ENCODE measurements at places on chromosomes 1 and 21.

- DNase-seq = no peak
These were observed 30.1 kb downstream of the PRMT2 start for GRCh38 chr21:46665566-46665965.

- DNase-seq = no peak
These were observed 200.3 kb upstream of the FOXD3 start for GRCh38 chr1:63122079-63122478.

DNA sequence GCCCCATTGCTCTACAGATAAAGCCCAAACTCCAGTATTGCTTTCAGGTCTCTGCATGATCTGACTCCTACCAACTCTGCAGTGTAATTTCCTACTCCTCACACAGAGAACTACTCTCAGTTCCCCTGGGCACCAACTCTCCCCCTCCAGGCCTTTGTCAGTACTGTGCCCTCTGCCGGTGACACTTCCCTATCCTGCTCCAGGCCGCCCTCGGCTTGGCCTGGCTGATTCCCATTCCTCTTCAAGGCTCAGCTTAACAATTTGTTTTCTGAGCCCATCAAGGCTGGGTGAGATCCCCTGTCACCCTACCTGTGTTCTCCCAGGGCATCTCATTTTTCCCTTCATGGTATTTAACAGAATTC, 2.6 kb downstream of the SLAMF8 start:
- DNase-seq = peak; percentile 71

GRCh38 chr1:182303778-182304177, 87.8 kb downstream of the GLUL start:
- DNase-seq = no peak

GRCh38 chr1:108862698-108863477, 6.0 kb upstream of the AKNAD1 start:
- no peak for DNase-seq

DNA sequence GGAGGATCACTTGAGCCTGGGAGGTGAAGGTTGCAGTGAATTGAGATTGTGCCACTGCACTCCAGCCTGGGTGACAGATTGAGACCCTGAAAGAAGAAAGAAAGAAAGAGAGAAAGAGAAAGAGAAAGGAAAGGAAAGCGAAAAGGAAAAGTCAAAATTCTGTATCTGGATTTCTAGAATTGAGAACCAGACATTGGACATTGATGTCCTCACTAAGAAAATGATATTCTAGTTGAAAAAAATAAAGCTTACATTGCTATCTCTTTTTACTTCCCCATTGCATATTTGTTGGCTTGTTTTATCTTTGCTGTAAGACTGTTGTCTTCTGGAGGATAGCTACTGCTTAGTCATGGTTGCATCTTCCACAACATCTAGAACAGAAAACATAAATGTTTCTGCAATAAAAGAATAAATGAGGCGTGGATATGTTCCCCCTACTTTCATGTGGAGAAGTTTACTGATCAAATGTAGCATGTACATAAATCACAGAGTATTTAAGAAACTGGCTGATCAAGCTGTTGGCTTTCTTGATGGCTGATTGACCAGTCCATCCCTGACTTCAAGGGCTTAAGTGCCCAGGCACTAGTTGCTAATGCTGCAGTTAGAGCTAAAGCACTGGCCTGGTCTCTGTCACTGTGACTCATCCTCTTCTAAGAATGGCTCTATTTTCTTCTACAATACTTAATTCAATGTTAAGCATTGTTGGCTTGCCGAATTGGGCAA, 17.7 kb downstream of the CD53 start:
- no peak for DNase-seq

DNA sequence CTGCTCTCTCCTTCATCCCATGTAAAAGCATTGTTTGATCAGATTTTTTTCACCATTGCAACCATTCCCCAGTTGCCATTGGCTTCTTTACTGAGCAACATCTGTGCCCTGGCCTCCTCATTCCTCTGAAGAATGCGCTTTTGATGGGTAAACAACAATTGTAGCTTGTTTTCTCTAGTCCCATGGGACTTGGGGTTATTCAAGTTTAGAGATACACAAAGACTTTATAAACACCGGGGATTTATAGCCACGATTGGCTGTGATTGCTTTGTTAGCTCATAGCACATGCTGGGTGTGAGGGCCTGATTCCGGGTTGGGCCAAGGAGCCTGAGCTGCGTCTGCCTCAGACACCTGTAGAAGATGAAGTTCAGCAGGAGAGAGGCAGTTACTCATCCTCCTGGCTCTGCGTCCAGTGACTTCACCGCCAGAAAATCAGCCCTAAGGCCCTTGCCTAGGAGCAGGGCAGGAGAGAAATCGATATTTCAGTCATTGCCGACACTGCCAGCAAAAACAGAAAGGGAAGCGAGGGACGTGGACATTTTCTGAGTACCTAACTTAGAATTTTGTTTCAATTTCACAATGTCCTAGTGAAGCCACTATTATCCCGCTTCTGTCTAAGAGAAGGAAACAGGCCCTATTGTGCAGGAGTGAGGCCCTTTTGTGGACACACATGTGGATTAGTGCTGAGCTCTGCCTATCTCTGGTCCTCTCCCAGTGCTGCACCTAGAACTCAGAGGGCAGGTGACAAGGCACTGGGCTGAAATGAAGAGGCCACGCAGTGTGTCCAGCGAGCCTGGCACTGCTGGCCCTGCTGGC, 159.8 kb upstream of the USP24 start:
- no peak for DNase-seq

DNA sequence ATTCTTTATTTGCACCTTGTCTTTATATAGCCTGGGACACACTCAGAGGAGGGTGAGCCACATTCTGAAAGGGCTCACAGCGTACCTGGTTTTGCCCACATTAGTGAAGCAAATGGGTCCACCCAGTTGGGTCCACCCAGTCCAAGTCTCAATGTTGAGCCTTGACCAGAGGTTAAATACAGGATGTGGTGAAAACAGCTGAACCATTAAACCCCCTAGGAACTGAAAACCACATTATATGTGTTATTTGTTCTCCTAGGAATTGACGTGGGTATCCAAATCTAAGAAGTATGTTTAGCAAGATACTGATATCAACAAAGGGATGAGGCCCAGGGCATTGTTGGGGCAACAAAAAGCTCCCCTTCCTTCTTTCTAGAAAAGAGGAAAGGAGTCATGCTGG, 83.8 kb downstream of the SETD4 start:
- no peak for DNase-seq

- no peak for DNase-seq
These were observed 4.8 kb upstream of the ZNF687 start for GRCh38 chr1:151277249-151277648.

GRCh38 chr1:65237503-65237902, 71.8 kb upstream of the DNAJC6 start:
- DNase-seq = no peak

GRCh38 chr1:165841582-165842017, 14.2 kb downstream of the UCK2 start:
- DNase-seq = no peak

GRCh38 chr21:26835027-26835713, 10.0 kb downstream of the ADAMTS1 start:
- DNase-seq = no peak

DNA sequence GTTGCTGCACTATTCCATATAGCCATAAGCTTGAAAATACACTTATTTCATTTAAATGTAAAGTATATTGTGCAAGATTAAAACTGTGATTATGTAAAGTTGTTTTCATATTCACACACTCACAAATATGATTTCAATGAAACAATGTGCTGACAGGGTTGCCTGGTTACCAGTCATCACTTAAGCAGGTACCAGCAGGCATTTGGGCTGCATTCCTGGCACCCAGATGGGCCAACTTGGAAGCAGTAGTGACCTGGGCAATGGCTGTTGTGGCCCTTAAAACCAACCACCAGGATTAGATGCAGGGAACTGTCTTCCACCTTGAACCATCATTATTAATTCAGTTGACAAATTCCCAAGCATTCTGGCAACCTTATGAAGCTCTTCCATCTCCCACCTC, 45.0 kb upstream of the RASAL2 start:
- no peak for DNase-seq

DNA sequence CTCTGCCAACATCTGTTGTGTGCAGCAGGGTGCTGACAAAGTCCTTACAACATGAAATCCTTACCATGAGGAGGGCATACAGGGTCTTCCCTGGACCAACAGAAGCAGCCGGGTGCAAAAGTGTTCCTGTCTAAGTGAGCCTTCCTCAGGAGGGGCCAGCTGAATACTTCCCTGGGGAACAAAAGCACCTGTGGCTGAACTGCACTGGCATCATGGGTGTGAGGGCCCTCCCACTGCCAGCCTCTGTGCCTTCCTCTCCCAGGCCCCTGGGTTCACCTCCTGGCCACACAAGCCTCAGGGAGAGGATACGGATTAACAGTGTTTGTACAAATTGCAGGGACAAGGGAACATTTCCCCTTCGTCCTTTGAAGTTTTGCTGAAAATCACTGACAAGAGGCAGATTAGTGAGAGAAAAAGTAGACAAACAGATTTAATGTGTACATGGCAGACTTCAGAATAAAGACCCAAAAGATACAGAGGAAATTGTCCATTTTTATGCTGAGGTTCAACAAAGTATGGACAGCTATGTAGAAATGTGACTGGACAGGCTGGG, 91.0 kb upstream of the PPM1J start:
- DNase-seq = no peak

DNA sequence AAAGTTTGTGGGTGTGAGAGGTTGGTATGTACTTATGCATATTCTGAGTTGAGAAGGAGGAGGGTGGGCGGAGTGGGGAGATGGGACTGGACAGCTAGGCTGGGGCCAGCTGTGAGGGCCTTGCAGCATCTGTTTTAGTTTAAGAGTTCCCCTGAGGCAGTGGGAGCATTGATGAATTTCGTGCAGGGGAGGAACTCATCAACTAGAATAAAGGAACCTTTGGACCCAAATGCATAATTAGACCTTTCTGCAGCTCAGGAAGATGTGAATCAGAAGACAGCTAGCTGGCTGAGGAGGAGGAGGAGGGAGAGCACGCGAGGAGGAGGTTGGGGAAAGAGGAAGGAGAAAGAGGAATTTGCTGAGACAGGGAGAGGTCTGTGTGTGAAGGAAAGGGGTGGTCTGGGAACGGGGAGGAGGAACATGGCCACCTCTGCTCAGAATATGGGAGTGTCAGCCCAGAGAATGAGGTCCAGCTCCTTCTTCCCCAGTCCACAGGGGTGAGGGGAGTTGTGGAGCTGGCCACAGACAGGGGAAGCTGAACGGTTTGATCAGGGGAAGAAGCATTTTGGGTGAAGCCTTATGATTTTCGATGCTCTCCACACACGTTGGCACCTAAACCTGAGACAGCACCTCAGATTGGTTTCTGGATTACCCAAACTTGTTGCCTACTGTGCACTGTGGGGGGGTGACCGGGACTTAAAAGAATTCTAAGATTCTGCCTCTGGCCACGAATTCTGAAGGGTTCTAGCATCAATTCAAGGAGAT, 27.7 kb downstream of the MYOG start:
- no peak for DNase-seq

- DNase-seq = no peak
These were observed 3.4 kb upstream of the RPE65 start for GRCh38 chr1:68453060-68453670.

- DNase-seq = no peak
These were observed 15.8 kb upstream of the NPHP4 start for GRCh38 chr1:6008084-6008415.

DNA sequence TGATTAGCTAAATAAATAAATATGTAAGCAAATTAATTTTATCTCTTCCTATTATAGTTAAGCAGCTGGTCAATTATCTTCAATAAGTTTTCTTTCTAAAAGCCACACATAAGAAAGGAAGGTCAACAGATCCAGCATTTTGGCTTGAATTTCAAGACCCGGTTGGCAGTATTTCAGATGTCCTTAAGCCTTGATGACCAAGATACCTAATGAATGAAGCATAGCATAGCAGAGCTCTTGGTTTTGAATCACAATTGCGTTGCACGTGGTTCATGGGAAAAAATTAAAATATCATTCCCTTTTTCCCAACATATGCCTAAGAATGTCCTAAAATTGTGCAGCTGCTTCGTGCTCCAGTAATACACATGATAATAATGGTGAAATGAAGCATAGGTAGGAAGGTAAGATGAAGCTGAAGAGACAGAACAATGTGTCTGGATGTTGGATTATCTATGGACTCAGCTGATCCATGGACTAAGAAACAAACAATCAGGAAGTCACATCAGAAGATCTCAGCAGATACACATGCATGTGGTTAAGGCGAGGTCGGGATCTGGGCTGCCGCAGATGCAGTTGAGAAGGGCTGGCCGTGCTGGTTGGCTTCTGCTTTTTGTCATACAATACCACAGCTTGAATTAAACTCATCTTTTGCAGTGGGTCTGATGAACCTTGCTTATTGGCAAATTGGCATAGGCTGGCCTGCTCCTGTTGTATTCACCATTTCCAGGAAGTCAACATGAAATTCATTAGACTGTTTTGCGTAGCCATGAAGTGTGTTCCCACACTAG, 284.9 kb upstream of the RUNX1 start:
- DNase-seq = no peak

DNA sequence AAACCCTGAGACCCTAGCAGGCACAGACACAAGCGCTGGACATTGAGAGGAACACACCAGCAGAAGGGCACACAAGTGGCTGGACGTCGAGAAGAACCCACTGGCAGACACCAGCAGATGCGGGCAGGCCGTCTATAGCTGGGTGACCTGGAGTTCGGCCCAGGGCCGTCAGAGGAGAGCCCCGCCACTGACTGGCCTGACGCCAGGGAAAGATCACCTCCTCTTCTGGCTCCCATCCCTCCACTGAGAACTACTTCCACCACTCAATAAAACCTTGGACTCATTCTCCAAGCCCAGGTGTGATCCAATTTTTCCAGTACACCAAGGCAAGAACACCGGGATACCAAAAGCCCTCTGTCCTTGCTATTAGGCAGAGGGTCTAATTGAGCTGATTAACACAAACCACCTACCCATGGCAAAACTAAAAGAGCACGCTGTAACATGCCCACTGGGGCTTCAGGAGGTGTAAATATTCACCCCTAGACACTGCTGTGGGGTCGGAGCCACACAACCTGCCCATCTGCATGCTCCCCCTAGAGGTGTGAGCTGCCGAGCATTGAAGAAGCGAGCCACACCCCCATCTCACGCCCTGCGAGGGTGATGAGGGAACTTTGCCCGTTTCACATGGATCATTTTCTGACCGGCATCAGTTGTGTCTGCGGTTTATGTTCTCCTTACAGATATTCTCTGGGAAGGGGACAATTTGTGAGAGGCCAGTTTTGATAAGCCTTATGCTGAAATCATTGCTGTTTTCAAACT, 104.8 kb downstream of the HLX start:
- DNase-seq = no peak

- no peak for DNase-seq
These were observed 27.3 kb downstream of the ZBTB8OS start for GRCh38 chr1:32622806-32623681.

DNA sequence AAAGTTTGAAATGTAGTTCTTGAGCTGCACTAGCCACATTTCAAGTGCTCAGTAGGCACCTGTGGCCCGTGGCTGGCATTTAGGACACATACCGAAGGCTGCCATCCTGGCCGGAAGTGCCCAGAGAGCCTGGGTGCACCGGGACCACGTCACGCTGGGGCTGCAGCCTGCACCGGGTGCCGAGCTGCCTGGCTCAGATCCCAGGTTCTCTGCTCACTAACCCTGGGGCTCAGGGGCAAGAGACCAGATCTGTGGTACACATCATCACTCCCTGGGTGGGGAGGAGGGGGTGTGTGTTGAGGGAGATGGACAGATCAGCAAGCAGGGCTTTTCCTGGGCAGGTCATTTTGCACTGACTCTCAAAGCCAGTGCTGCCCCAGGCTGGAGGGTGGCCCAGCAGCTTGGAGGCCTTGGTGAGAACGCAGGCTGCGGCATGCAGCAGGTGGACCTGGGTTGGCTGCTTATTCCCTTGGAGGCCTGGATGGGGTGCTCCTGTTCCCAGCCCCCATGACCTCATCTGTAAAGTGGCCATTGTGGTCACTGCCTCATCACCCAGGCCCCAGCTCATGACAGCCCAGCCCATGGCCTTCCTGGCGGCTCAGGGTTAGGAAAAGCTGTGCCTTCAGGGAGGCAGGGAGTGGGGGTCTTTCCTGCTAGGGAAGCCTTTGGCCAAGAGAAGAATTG, 23.6 kb downstream of the TMEM201 start:
- no peak for DNase-seq

All from NCI-H2107 (cell line).